ENCODE measurements at places on chromosomes 7 and 10.
A peak's percentile ranks its signal among the peaks of the same experiment; 100 is the strongest.

DNA sequence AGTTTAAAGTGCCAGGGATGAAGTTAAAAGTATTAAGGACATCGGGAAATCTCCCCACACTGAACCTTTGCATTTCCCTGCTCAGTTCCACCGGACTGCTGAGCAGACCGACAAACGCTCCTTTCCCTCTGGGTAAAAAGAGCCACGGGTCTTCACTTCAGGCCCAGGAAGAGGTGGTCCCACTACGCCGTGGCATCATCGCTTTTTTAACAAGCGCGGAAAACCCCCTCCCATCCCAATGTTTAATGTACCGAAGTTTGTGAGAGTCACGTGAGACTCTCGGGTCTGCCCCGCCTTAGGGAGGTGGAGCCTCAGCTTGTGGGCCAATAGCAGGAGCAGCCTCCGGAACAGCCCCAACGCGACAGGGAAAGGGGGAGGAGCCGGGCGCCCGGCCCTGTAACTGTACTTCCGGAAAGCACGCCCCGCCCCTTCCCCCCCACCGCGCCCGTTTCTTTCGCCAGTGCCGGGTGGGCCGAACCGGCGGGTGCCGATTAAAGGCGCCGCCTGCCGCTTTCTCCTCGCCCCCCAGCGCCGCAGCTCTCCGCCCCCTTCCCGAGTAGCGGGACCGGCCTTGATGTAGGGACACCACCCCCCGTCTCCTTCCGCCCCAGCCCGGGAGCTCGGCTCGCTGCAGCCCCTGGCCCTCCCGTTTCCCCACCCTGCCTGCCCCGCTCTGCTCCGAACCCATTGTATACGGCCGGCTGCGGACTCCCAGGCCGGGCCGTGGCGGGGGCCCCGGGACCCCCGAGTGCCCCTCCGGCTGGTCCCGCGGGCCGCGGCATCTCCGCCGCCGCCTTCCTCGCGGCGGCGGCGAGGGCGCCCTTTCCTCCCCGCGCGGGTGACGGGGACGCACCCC is 2.2 kb upstream of the TRIM8 start:
- DNase-seq: peak; percentile 98

GRCh38 chr10:51162002-51162401 is 87.7 kb downstream of the PRKG1 start:
- DNase-seq: no peak

DNA sequence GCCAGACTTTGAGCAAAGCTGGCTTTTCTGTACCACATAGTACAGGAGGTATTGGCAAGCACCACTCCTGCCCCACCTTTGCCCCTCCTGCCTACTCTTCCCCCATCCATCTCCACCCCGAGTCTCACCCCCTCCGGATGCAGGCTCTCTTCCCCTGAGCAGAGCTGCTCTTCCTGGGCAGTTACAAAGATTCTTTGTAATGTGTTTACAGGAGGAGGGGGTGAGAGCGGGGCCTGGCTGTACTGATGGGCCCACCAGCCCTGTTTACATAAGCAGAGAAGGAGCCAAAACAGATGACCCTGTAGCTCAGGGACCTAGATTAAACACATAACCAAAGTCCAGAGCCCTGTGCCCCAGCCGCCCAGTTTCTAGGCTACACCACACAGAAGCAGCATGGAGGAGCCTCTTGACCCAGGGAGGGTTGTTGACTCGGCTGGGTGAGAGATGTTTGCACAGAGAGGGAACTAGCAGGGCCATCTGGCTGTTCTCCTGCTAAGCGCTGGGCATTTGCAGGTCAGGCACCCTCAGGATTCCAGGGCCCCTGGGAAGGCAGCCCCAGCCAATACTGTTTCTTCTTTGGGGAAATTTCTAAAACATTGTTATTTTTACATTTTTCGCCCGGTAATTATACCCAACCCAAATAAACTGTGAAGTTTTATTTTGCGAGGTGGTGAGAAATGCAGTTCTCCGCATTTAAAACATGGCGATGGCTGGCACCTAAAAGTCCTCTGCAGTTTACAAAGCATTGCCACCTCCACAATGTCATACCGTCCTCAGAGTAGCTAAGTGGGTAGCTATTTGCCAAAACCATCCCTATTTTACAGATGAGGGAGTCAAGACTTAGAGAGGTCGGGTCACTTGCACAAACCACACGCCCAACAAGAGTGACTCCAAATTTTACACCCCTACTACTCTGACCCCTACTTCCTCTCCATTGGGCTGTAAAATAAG is 11.4 kb upstream of the ZKSCAN1 start:
- DNase-seq: no peak

GRCh38 chr10:77417359-77417758 is 220.2 kb downstream of the KCNMA1 start:
- no peak for DNase-seq

DNA sequence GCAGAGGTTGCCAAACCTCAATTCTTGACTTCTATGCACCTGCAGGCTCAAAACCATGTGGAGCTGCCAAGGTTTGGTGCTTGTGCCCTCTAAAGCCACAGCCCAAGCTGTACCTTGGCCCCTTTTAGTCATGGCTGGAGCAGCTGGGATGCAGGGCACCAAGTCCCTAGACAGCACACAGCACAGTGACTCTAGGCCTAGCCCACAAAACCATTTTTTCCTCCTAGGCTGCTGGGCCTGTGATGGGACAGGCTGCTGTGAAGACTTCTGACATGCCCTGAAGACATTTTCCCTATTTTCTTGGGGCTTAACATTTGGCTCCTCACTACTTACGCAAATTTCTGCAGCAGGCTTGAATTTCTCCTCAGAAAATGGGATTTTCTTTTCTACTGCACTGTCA is 27.8 kb upstream of the LRRN3 start:
- no peak for DNase-seq

Data from natural killer cell (primary cell).